ENCODE measurements at places on chromosomes 2 and 18.

DNA sequence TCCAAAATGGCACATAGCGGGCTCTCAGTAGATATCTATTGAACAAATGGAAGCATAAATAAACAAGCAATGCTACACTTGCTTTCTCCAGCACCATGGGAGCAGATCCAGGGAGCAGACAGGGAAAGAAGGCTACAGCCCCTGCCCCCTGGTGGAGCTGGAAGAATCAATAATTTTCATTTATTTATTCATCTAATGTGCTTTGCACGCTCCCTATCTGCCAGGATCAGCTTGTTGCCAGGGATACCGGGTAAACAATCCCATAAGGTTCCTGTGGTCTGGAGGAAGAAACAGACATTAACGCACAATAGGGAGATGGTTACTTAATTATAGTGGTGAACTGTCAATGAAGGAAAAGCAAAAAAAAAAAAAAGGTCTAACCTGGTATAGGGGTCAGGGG lies 40.1 kb upstream of the CLASP1 start:
- no peak for DNase-seq

DNA sequence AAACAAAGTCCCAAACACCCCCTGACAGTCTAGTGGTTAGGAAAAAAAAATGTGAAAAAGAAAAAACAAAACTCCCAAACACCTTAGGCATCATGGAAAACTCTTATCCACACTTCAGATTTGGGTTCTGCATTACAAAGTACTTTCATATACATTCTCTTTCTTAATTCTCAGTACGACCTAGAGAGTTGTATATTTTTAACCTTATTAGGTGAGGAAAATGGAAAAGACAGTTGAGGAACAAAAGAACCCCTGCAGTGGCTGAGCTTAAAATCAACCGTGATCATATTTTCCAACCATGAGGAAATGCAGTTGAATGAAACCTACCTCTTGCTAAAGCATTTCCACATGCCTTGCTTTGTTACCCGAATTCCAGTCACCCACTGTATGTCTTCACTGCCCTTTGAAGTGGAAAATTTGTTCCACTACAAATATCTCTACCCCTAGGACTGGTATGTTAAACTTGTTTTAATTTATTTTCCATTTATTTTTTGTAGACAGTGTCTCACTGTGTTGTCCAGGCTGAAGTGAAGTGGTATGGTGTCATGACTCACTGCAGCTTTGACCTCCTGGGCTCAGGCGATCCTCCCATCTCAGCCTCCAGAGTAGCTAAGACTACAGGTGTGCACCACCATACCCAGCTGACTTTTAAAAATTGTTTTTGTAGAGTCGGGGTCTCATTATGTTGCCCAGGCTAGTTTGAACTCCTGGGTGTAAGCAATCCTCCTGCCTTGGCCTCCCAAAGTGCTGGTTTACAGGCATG lies 56.9 kb upstream of the LPIN2 start:
- no peak for DNase-seq

DNA sequence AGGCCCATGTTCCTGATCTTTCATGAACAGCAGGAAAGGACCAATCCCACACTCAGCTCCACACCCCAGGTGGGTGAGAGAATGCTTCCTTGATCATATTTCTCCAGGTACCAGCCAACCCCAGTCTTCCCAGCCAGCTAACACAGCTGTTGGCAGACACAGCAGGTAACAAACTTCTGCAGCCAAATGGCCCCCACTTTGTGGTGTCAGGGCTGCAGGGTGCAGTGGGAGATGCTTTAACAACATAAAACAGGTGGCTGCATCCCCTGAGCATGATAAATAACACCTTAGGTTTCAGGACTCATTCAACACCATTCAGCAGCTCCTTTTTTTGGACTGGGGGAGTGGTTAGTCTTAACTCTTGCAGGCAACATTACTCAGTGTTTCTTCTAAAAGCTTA lies 76.7 kb upstream of the ACAA2 start:
- no peak for DNase-seq

GRCh38 chr2:54054271-54054670 lies 61.1 kb upstream of the ACYP2 start:
- no peak for DNase-seq

DNA sequence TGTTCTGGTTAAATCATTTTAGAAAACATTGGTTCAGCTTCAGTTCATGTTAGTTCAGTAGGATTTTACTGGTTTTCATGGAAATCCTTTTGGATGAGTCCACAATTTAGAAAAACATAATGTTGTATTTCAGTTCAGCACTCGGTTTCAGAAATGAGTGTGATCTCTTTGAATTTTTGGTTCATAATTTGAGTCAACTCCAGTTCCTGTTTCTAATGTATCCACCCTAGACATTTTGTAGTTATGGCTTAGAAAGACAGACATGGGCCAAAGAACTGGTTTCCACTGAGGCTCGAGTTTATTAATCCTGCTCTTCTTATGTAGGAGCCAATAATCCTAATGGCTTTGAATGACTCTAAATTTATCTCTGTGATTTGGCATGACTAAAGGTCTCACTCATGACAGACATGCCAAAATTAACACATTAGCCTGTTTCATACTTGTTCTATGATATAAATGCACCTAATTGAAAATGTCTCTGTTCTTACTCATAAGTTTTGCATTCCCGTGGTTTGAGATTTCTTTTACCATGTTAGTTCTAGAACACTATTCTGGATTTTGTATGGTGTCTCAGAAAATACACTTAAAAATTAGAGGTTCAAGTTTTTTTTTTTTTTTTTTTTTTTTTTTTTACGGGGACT lies 82.3 kb upstream of the SPRED2 start:
- DNase-seq = no peak

DNA sequence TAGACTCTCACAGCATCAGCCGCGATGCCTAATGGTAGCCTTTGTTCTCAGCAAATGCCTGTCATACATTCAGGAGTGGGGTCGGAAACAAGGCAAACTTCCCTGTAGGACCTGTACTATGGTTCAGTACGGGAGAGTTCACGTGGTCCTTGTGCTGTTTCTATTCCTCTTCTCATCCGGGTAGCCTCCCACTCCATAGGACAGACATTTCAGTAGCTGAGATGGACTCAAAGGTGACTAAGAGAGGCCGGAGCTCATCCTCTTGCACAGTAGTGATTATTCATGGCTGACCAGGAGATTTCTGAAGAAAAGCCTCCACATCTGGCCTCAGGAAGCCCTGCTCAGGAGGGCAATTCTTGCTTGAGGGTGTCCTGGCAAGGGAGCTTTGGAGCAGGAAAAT lies 117.8 kb upstream of the SPRED2 start:
- DNase-seq = no peak

DNA sequence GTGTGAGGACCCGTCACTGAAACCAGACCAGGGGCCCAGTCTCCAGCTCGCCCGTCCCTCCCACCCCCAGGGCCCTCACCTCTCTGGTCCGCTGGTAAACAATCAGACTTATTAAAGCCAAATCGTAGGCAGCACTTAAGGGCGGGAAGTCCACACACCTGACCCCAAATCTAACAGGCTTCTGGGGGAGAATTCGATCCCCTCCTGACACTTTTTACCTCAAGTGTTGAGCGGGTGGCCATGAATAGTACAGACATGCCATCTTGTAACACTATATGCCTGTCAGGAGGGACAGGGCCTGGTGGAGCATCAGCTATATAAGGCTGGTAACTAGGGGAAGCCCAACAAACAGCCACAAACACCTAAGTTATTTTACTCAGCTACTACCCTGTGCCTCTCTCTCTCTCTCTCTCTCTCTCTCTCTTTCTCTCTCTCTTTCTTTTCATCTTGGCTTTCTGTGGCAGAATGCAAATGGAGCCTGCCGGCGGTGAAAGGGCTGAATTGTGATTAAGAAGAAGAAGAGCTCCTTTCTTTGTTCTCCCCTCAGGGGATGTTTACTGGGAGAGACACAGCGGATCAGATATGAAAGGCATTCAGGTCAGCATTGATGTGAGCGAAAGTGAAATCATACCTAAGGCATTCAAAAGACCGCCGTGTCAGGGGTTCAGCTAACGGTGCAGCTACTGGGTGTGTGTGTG lies 9.5 kb downstream of the ZEB2 start:
- DNase-seq = no peak

DNA sequence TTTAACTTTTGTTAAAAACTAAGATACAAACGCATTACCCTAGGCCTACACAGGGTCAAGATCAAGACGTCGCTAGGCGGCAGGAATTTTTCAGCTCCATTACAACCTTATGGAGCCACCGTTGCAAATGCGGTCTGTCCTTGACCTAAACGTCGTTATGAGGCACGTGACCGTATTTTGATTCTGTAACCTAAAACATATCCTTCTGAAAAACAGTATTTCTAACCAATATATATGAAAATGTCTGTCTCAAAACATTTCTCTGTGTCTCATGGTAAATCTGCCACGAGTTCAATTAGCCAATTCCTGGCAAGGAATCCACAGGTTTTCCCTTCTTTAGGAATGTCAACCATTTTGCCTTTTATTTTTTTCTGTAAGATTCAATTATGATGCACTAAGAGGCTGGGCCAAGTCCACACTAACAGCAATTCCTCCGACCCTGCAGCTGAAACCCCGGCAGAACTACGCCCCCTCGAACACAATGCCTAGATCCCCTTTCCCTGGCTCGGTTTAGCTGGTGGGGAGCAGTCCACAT lies 1.7 kb downstream of the RTN4 start:
- DNase-seq = no peak

GRCh38 chr18:45330170-45330594 lies 285.1 kb upstream of the SLC14A2 start:
- DNase-seq = no peak

- no peak for DNase-seq
Observed at GRCh38 chr2:241935314-241935713, 65.8 kb downstream of the RTP5 start.

DNA sequence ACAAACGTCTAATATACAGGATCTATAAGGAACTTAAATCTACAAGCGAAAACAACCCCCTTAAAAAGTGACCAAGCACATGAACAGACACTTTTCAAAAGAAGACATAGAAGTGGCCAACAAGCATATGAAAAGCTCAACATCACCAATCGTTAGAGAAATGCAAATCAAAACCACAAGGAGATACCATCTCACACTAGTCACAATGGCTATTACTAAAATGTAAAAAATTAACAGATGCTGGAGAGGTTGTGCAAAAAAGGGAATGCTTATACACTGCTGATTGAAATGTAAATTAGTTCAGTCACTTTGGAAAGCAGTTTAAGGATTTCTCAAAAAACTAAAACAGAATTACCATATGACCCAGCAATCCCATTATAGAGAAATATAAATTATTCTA lies 1148.5 kb upstream of the FAM98A start:
- no peak for DNase-seq

GRCh38 chr18:2970772-2971659 lies 41.9 kb downstream of the LPIN2 start:
- DNase-seq = no peak

DNA sequence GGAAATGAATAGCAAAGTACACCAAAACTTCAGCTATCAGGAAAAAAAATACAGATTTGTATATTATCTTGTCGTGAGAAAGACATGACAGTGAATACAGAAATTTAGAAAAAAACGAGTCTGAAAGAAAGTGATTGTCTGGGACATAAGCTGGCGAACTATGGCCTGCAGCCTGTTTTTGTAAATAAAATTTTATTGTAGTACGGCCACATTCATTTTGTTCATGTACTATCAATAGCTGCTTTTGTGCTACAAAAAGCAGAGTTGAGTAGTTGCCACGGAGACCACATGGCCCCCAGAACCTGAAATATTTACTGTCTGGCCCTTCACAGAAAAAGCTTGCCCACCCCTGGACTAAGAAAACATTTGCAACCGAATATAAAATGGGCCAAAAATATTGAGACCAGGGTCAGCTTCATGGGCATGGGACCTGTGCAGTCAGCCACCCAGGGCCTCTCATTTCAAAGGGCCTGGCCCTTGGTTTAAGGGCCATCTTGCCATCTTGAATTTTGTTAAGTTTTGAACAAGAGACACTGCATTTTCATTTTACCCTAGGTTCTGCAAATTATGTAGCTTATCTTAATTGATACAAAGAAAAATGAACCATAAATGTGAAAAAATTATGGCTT lies 17.9 kb downstream of the ANTXR1 start:
- no peak for DNase-seq

- DNase-seq = no peak
Observed at GRCh38 chr2:62309465-62310091, 113.7 kb downstream of the B3GNT2 start.

- DNase-seq = no peak
Observed at GRCh38 chr2:65654496-65654895, 222.1 kb upstream of the SPRED2 start.

All from stimulated activated CD8-positive, alpha-beta memory T cell treated with anti-CD3 and anti-CD28 coated beads, Interleukin-15, amount 100 ng/mL, for 4 hours (primary cell).